ENCODE measurements at places on chromosomes 5 and 9. TPM values are rescaled to one million over a fixed set of nuclear protein-coding genes. Genes with fewer than 3 reads are reported as not detected.

LAMC3 gene
- 0.04 TPM for polyA plus RNA-seq

C5orf63 gene
- not detected for polyA plus RNA-seq

PLAC8L1 gene
- polyA plus RNA-seq, result 1.2 TPM

ISL1 gene
- polyA plus RNA-seq, result 27.6 TPM

C5 gene
- polyA plus RNA-seq, result 1.5 TPM

LPAR1 gene
- 0.32 TPM for polyA plus RNA-seq

PTGR1 gene
- 6.6 TPM for polyA plus RNA-seq

IDNK gene
- polyA plus RNA-seq, result 7.5 TPM

C9 gene
- not detected for polyA plus RNA-seq

C9orf50 gene
- polyA plus RNA-seq, result not detected

NUTM2F gene
- polyA plus RNA-seq, result 1.5 TPM

AK8 gene
- polyA plus RNA-seq, result 1.2 TPM

ARID3C gene
- 2.8 TPM for polyA plus RNA-seq

SLC27A4 gene
- 34.2 TPM for polyA plus RNA-seq

MTREX gene
- 94.8 TPM for polyA plus RNA-seq

SPINK5 gene
- polyA plus RNA-seq, result 1.8 TPM

C7 gene
- 0.78 TPM for polyA plus RNA-seq

PCDHA1 gene
- not detected for polyA plus RNA-seq

LTC4S gene
- 5.9 TPM for polyA plus RNA-seq

FSTL4 gene
- 0.57 TPM for polyA plus RNA-seq

QRFP gene
- not detected for polyA plus RNA-seq

SHISAL2B gene
- polyA plus RNA-seq, result not detected

CAST gene
- 8.4 TPM for polyA plus RNA-seq

GALT gene
- 182 TPM for polyA plus RNA-seq

TXNDC8 gene
- not detected for polyA plus RNA-seq

GABRA1 gene
- polyA plus RNA-seq, result 50.6 TPM

PCDHB11 gene
- polyA plus RNA-seq, result 3.7 TPM

NPR3 gene
- polyA plus RNA-seq, result 1.5 TPM

WDR31 gene
- 0.59 TPM for polyA plus RNA-seq

DMGDH gene
- 0.70 TPM for polyA plus RNA-seq

NR4A3 gene
- 3.3 TPM for polyA plus RNA-seq

TPPP gene
- polyA plus RNA-seq, result 9.9 TPM

PRDM9 gene
- not detected for polyA plus RNA-seq

MATR3 gene
- 920 TPM for polyA plus RNA-seq

ADAMTSL2 gene
- polyA plus RNA-seq, result 0.85 TPM

IL31RA gene
- not detected for polyA plus RNA-seq

IFNB1 gene
- polyA plus RNA-seq, result not detected

PCDHA13 gene
- polyA plus RNA-seq, result 1.2 TPM

SLC6A7 gene
- 4.6 TPM for polyA plus RNA-seq

CERCAM gene
- 1.1 TPM for polyA plus RNA-seq

OGN gene
- 0.12 TPM for polyA plus RNA-seq

DIPK1B gene
- polyA plus RNA-seq, result 78.7 TPM

FAM221B gene
- polyA plus RNA-seq, result not detected

LCN1 gene
- polyA plus RNA-seq, result not detected

GABRA6 gene
- polyA plus RNA-seq, result 2.2 TPM

INPP5E gene
- 24.0 TPM for polyA plus RNA-seq

TRIM14 gene
- not detected for polyA plus RNA-seq

TNC gene
- polyA plus RNA-seq, result 2.1 TPM

PRR16 gene
- polyA plus RNA-seq, result 1.7 TPM

WNT8A gene
- 0.26 TPM for polyA plus RNA-seq

SLC25A2 gene
- not detected for polyA plus RNA-seq

TXN gene
- 279 TPM for polyA plus RNA-seq

PCDHA6 gene
- 3.6 TPM for polyA plus RNA-seq

TMEM174 gene
- polyA plus RNA-seq, result not detected

POU5F2 gene
- polyA plus RNA-seq, result 0.07 TPM

MLANA gene
- not detected for polyA plus RNA-seq

PCDHB7 gene
- polyA plus RNA-seq, result 2.1 TPM

FOXD4L5 gene
- polyA plus RNA-seq, result 0.06 TPM

GPR150 gene
- not detected for polyA plus RNA-seq
